Purkinje cell (primary cell): ENCODE measurements at places on chromosomes 5 and 9. TPM values are rescaled to one million over a fixed set of nuclear protein-coding genes. Genes with fewer than 3 reads are reported as not detected.

Gene CNTNAP3
- polyA plus RNA-seq, result 0.73 and 1.1 TPM in 2 replicates

Gene INSL4
- polyA plus RNA-seq, result not detected in 2 replicates

Gene RGS7BP
- 54.7 and 72.3 TPM in 2 replicates for polyA plus RNA-seq

Gene IFNK
- not detected in 2 replicates for polyA plus RNA-seq

Gene CTSV
- polyA plus RNA-seq, result 2.4 TPM in 1 of 2 replicates, not detected in the other

Gene FBP2
- not detected in 2 replicates for polyA plus RNA-seq
